ENCODE measurements at places on chromosomes 6 and 20.

GRCh38 chr6:156662025-156662445 is 115.1 kb upstream of the ARID1B start:
- no peak for DNase-seq

DNA sequence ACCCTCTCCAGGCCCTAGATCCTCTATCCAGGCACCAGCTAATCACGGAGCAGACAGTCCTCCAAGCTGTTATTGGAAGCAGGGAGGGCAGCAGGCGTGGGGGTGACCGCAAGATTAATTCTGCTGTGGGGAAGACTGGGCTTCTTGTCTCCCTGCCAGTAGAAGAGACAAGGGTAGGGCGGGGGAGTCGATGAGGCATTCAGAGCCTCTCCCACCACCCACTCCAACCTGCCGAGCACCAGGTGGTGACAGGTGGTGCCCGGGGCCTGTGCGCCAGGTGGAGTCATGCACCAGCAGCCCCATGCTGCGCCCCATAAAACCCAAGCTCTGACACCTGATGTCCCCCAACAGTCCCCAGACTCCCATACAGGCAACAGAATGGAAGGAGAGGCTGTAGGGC is 89.6 kb downstream of the CDH22 start:
- DNase-seq, result no peak

GRCh38 chr6:14796974-14797762 is 448.7 kb upstream of the JARID2 start:
- no peak for DNase-seq

GRCh38 chr6:156010-156409 is 136.3 kb upstream of the DUSP22 start:
- DNase-seq, result no peak

Data from GM12864 (cell line).